ENCODE measurements at places on chromosomes 1 and 21. TPM values are rescaled to one million over a fixed set of nuclear protein-coding genes. Genes with fewer than 3 reads are reported as not detected.

DNA sequence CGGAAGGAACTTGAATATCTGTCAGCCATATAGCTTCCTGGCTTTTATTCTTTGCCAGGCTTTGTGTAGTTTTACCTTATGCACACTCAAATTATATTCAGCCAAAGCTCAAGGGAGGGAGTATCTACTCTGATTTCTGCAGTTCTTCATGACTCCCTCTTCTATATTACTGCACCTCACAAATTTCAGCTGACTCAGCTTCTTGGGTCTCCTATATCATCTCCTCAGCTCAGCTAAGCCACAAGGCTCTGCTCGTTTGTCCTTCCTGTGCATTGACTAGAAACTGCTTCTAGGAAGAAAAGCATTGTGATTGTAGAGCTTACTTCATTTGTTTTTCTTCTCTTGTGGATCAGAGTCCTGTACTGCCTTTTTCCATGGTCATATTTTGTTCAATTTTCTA, 37.4 kb downstream of the BTBD8 start:
- DNase-seq = no peak

GRCh38 chr1:162562470-162562828, 927 bp downstream of the UAP1 start:
- DNase-seq = peak; percentile 89

GRCh38 chr1:205632669-205633169, 908 bp upstream of the ELK4 start:
- DNase-seq = peak; percentile 28

DNA sequence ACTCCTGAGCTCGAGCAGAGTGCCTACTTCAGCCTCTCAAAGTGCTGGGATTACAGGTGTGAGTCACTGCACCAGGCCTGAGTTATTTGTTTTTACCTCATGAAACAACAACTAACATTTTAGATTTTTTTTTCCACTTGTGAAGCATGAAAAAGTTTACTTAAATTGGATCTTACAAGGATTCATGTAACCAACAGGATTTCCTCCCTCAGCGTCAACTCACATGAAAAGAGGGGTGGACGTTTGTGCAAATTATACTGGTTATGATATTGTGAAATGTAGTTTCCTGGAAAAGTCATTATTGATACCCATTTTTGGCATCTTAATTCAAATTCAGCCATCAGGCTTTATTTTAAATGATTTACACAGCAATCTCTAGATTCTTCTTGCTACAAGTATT, 6.5 kb downstream of the CNST start:
- no peak for DNase-seq

- no peak for DNase-seq
These were observed 398.7 kb downstream of the SMYD3 start for GRCh38 chr1:246108278-246108925.

GRCh38 chr1:204801211-204801610, 69.5 kb upstream of the NFASC start:
- DNase-seq = no peak

- DNase-seq = peak; percentile 90
These were observed 51.7 kb upstream of the ACADM start for GRCh38 chr1:75672528-75673393.

DNA sequence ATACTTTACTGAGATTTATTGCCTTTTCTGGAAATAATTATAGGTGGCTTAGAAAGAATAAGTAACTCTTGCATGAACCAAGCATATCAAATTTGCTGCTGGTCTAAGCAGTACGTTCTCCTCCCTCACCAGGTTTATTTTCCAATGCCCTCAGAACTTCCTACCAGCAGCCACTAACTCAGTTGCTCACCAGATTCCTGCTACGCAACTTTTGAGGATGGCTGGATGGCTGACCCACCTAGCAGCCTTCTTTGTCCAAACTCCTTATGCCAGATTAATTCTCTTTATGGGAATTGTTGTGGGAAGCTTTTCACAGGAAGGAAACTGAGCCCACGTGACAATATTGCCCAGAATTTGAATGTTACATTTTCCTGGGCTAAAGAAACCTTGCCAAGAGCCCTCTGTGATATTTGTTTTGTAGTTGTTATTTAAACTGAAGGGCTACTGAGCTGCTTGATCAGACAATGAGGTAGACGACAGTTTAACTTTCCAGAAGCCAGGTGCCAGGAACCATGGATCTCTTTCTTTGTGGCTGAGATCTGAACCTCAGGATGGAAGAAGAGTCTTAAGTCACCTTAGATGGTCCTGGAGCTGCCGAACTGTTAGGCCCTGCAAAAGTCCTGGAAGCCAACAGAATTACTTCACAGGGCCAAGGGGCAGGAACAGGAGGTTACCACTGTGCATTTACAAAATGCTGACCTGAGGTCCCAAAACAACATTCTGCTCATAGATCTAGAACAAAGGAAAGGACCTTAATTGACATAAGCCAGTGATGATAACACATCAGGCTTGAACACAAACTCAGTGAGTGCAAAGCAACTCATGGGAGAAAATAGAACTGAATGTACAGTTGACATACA, 85.5 kb upstream of the ATP1A1 start:
- DNase-seq = no peak

DNA sequence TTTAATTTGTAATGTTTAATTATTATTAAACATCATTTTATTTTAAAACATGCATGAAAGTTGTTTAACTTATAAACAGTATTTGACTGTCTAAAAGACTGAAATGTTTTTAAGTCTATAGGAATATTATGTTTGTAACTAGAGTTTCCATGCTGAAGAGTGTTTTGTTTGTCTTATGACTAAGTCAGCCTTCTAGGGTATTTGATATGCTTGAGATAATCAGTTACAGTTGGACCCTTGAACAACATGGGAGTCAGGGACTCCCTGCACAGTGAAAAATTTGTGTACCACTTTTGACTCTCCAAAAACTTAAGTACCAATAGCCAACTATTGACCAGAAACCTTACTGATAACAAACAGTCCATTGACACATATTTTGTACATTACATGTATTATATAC, 45.5 kb upstream of the KANK4 start:
- DNase-seq = no peak

- no peak for DNase-seq
These were observed 4.4 kb downstream of the S100A8 start for GRCh38 chr1:153386500-153386901.

GRCh38 chr1:43199093-43199726, 27.1 kb downstream of the CFAP57 start:
- DNase-seq = no peak

- DNase-seq = no peak
These were observed 23.9 kb upstream of the KIAA0040 start for GRCh38 chr1:175216444-175216843.

DNA sequence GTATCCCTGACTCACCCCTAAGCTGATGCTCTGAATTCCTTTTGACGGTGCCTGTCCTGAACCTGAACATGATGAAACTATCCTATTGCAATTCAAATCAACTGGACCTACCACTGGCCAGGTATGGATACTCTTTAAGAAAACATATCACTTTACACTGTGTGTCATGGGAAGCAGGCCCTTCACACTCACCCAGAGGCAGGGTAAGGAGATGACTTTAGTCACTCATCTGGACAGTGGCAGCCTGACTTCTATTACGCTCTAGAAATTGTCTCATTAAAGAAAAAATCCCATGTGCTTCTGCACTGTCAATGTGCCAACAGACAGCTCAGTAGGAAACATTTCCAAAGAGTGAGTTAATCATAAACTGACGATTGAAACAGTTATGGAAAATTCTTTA, 94.3 kb downstream of the VAV3 start:
- DNase-seq = peak; percentile 79

GRCh38 chr1:111973150-111973790, 16.2 kb downstream of the KCND3 start:
- no peak for DNase-seq

DNA sequence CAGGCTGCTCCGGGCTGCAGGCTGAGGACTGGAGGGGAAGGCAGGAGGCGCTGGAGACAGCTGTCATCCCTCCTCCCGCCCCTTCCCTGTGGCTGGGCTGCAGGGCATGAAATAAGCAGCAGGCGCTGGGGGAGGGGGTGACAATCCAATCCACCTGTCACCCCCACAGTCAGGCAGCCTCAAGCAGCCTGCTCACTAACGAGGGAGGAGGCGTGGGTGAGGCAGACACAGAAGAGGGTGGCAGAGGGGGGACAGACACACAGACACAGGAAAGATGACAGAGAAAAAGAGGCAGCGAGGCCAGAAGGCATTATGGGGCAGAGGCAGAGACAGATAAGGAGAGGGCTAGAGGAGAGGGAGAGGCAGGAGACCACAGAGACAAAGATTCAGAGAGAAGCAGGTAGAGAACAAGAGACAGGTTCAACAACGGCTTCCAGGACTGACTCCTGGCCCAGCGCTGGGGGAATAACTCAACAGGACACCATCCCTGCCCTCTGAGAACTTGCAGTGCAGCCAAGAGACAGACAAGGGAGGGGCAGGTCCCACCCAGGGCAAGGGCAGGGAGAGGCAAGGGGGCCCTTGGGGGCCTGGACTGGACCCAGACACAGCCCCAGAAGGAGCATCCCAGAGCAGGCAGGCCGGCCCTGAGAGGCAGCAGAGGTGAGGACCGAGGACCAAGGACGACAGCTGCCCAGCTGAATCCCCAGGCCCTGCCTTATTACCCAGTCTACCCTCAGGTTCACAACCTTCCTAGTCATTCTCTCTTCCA, 11.2 kb downstream of the MEF2D start:
- DNase-seq = peak; percentile 51

DNA sequence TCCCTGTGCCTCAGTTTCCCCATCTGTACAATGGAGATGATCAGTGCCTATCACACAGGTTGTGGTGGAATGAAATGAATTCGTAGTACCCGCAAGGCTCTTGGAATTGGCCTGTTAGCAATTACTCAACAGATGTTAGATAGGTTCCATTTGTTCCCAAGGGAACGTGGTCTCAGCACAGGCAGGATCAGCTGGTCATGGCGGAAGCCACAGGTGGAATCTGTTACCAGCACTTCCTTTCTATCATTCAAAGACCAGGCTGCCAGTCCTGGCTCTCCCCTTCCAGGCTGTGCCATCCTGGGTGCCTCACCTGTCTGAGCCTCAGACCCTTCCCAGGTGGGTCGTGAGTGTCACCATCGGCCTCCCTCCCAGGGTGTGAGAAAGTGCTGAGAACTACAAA, 61.5 kb downstream of the FBXO2 start:
- DNase-seq = no peak

- DNase-seq = no peak
These were observed 24.5 kb downstream of the PARK7 start for GRCh38 chr1:7985851-7986612.

DNA sequence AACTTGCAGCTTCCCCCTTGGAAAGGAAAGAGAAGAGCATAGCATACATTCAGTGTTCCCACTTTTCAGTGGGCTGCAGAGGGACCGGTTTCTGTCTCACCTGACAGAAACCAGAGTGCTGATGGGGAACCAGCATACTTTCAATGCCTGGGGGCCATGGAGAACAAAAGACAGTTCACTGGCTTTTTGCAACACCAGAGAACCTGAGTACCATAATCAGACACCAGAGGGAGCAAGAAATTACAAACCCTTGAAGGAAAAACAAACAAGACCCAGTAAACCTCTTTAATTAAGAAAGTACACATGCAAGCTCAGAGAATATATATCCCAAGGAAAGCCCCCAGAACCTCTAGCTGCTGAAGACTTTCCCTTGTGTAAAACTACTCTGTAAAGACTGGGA, 51.1 kb downstream of the CSMD2 start:
- peak; percentile 41 for DNase-seq

DNA sequence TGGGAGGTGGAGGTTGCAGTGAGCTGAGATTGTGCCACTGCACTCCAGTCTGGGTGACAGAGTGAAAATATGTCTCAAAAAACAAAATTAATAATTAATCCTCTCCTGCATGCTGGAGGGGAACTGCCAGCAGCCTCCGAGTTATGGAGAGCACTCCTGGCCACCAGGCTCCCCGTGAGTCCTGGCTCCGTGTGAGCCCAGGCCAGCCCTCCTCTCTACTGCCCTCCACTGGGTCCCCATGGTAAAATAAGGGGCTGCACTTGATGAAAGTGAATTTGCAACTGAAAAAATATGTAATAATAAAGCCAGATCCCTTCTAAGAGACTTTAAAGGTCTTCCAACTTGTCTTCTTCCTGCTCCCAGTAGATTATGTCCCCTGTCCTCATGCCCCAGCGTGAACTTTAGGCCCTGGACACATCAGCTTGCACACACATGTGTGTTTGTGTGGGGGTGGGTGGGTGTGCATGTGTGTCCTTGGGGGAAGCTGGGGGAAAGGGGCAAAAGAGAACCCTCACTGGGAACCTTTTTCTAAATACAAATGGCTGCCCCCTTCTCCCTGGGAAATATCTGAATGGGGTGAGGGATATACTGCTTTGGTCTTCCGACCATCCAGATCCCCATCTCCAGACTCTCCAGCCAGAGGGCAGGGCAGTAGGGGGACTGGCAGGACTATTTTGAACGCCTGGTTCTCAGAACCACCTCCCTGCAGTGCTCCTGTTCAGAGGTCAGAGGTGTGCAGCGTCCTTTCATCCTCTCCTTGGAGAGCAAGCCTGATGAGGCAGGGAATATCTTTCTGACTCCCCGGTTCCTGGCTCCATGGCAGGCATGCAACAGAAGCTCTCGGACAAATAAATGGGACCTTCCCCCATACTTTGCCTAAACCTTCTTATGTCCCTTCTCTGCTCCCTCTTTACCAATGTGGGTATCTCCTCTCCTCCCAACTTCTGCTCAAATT, 26.2 kb downstream of the NEK2 start:
- DNase-seq = no peak

DNA sequence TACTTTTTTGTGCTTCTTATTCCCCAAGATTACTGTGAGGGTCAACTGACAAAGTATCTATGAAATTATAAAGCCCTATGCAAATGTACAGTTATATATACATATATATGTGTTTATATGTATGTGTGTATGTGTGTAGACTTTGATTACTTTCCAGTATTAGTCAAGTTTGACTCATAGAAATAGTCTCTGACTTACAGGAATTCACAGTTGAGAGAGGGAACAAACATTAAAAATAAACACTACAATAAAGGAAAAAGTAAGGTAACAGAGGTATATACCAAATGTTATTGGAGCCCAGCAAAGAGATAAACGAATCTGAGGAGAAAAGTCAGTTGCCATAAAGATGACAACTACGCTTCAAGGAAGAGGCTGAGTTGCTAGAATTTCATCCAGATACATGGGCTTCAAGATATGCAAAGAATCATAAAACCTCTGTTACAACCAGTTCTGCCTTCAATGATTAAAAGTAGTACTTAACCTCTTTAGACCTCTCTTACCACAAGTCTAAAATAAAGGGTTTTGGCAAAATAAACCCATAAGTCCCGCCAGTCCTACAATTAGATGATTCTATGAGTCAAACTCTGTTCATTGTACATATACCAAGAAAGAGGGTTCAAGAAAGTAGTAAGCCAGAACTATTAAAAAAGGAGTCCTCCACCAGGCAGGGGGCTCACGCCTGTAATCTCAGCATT, 7.2 kb downstream of the IFT25 start:
- peak; percentile 45 for DNase-seq

GRCh38 chr1:181936768-181937581, 124.5 kb downstream of the ZNF648 start:
- DNase-seq = peak; percentile 38

- DNase-seq = peak; percentile 32
These were observed 1.2 kb upstream of the RWDD3 start for GRCh38 chr1:95232646-95233318.

GRCh38 chr1:20167126-20167525, 18.8 kb upstream of the UBXN10 start:
- DNase-seq = no peak

Gene RXFP4
- not detected for total RNA-seq

Gene PSRC1
- 20.5 TPM for total RNA-seq

Gene RCSD1
- not detected for total RNA-seq

All from GM23248 (cell line).